ENCODE measurements at places on chromosomes 7 and 10.

GRCh38 chr10:27252267-27253000, 11.8 kb upstream of the ACBD5 start:
- peak; percentile 62 for DNase-seq

DNA sequence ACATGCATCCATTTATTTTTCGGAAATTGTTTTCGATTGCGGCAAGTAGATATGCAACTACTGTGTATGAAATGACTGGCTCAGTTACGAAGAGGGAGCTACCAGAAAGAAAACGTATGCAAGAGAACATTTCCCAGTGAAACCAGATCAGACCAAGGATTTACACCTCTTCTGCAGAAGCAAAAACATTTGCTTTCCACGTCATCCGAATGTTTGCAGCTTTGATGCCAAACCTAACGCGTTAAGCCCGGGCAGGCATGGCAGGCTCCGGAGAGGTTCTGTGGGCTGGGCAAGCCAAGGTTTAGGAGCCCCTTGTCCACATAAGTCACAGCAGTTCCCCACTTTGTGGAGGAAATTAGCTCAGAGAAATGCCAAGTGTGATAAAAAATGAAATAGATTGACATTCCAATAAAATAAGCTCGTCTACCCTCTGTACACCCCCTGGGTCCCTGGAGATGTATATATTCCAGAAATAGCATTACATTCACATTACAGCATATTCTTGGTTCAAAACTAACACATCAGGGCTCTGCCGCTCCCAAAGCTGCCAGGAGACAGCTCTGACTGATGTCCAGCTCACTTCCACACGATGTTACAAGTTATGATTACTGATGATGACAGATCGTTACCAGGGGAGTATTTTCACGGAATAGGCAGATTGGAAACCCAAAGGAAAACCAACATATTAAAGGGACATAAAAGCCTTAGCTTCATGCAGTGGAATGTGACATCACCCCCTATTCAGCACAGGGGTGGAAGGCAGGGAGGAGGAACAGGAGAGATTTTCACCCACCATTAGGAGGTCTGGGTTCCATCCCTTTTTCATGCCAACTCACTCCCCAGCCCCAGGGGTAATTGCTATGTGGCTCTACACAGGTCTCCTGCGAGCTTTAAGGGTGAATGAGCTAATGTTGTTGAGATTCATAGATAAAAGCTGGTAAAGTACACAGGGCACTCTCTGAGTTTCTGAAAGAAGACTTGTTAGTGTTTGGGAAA, 81.5 kb downstream of the LYZL1 start:
- no peak for DNase-seq

- DNase-seq, result no peak
Measured at GRCh38 chr10:63229161-63229560, 96.0 kb downstream of the NRBF2 start.

- no peak for DNase-seq
Measured at GRCh38 chr7:152851326-152851725, 91.8 kb downstream of the ACTR3B start.

- DNase-seq, result no peak
Measured at GRCh38 chr10:86287966-86288579, 78.5 kb downstream of the GRID1 start.

GRCh38 chr10:115992236-115992986, 280.6 kb downstream of the GFRA1 start:
- no peak for DNase-seq

GRCh38 chr10:99631496-99631895, 11.3 kb upstream of the SLC25A28 start:
- DNase-seq, result no peak

GRCh38 chr7:114989531-114989930, 67.6 kb downstream of the MDFIC start:
- no peak for DNase-seq

GRCh38 chr7:115230882-115231571, 309.1 kb downstream of the MDFIC start:
- DNase-seq, result peak; percentile 89

DNA sequence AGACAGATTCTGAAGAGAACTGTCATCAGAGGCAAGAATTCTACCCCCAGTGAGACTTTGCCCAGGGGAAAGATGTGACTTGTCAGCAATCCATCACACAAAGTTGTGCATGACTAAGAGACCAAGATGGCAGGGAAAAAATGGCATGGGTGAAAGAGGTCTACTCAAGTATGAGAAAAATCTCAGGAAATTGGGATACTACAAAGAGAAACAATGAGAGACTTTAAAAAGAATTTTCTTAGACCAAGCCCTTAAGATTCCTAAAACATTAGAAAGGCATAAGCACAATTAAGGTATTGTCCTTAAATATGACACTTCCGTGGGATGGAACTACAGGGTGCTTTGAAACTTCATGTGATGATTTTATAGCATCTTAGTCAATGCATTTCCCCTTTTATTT, 45.6 kb upstream of the PDE1C start:
- DNase-seq, result peak; percentile 58

DNA sequence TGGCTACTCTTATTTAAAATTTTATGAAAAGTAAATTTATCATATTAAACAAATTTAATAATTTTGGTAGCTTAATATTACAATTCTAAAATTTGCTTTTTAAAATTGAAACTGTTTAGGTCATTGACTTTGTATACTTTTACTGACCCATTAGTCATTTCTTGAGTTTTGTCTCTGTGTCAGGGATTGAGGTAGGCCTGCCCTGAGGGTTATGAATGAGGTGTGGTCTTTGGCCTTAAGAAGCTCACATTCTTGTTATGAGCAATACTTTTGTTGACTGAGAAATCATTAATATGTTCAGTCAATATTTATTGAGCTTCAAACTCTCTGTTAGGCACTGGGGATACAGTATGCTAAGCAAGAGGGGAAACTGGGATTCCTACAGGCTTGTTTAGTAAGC, 47.0 kb upstream of the RPA3 start:
- DNase-seq, result no peak

GRCh38 chr7:136877509-136877908, 9.1 kb downstream of the CHRM2 start:
- no peak for DNase-seq

- DNase-seq, result no peak
Measured at GRCh38 chr10:128468462-128468861, 342.2 kb upstream of the MKI67 start.

DNA sequence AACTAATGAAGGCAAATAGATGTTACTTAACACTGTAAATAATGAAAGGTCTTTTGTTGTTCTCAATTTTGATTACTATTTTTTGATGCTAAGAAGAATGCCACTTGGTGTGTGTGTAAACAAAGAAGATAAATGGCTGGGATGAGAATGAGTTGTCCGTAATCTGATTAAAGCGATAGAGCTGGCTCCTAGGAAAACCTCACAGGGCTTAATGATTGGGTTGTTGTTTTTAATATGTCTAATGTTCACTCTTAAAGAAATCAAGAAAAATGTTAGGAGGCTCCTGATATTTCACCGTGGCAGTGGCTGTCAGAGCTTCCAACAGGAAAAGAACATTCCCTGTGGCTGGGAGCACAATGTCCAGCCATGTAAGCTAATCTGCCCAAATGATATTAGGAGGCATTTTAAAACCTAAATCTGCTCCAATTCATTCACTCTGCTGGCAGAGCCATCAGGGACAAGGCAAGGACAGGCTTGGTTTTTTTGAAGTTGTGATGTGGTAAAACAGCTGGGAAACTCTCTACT, 243.9 kb downstream of the SNX10 start:
- DNase-seq, result no peak

DNA sequence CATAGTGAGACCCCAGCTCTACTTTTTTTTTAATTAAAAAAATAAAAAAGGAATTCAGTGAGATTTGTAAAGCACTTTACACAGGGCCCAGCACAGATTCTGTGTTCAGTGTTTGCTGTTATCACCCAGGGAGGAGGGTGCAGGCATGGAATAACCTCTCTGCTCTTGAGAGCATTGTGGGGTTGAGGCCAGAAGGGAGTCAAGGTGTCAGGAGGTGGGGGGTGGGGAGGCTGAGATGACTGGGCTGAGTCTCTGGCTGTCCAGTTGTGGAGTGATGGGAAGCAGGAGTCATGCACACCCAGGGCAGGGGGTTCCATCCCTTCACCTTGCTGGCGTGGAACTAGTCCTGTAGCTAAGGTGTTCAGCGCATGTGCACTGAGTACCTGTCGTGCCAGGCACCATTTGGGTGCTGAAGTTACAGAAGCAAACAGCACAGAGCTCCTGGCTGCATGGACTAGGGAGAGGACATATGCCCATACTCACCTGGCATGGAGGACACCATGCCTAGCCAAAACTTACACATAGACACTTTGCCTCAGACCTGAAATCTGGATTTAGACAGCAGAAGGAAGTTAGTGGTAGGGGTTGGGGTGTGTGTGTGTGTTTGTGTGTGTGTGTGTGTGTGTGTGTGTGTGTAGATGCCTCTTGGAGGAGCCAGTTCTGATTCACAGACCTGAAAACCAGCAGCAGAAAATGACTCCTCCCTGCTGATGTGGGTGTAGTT, 69.2 kb upstream of the LRRC4 start:
- no peak for DNase-seq

All from trophoblast cell (in vitro differentiated cells and primary cell).